GM20000 (cell line): ENCODE measurements at places on chromosomes 16 and 17.
A peak's percentile ranks its signal among the peaks of the same experiment; 100 is the strongest.

DNA sequence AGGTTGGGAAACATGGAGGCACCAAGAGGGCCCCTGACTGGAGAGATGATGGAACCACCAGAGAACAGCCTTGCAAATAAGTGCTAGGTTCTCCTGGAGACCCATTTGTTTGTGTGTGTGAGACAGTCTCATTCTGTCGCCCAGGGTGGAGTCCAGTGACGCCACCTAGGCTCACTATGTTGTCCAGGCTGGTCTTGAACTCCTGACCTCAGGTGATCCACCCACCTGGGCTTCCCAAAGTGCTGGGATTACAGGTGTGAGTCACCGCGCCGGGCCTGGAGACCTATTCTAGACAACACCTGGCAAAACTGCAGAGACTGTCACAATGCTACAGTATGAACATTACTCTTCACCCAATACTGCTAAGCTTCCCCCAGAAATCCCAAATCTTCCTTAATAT lies 1.5 kb downstream of the NPLOC4 start:
- no peak for DNase-seq

DNA sequence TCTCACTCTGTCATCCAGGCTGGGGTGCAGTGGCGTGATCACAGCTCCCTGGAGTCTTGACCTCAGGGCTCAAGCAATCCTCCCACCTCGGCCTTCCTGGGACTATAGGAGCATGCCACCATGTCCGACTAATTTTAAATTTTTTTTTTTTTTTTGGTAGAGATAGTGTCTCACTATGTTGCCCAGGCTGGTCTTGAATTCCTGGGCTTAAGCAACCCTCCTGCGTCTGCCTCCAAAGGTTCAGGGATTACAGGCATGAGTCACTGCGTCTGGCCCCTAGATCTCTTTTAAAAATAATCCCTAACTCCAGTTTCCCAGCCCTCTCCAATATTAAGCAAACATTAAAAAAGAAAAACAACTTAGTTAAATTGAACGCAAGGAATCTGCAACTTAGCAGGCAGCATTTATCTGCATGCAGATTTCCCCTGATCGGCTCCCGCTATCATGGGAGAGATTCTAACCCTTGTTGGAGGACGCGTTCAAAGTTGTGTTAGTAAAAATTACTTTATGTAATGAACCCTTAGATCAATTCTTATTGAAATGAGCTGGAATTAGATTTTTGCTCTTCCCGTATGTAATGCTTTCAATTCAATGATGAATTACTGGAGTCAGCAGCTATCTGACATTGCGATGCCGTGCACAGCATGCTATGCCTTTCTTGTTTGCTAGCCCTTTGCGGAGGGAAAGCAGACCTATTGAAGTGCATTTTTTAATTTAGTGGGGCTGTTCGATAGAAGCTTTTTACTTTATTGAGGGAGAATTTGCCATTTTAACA lies 171.7 kb downstream of the HAPSTR1 start:
- DNase-seq: no peak

DNA sequence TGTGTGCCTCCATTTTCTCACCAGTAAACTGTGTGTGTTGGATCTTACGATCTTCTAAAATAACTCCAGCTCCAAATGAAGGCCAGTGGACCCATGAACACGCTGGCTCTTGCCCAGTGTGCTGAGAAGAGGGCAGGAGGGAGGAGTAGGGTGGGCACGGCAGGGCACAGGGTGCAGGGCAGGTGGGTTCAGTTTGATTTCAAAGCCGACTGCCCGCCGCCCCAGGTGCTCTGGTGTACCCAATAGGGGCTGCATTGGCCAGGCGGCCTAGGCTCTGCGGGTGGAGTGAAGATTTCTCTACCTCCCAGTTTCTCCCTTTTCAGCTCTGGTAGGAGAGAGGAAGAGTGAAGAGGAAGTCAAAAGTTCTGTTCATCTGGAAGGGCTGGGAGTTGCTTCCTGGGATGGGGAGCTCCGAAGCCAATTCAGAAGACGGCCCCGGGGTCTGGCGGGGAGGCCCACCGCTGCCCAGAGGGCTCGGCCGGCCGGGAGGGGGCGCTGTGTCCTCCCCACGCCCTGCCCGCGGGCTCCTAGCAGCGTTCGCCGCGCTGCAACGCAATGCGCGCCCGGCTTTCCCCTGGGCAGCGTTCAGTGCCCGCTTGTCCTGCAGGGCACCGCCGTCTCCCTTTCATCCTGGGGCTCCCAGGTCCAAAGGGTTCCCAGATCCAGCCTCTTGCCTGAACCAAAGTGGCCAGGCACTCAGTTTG lies 1.1 kb upstream of the CRHR1 start:
- DNase-seq: peak; percentile 50

DNA sequence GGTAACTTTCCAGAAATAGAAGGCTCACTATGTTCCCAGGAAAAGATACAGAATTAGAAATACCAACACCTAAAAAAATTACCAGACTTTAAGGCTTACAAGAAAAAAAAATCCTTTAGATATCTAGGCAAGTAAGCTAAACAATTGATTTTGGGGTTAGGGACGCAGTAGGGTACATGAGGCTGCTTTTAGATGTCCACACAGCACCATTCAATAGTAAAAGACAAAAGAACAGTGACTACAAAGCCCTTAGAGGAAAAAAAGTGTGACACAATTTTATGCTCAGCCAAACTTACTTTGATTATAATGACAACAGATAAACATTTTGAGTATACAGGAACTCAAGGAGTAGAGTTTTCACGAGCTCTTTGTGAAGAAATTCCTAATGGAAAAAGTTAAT lies 29.9 kb downstream of the METTL16 start:
- no peak for DNase-seq

DNA sequence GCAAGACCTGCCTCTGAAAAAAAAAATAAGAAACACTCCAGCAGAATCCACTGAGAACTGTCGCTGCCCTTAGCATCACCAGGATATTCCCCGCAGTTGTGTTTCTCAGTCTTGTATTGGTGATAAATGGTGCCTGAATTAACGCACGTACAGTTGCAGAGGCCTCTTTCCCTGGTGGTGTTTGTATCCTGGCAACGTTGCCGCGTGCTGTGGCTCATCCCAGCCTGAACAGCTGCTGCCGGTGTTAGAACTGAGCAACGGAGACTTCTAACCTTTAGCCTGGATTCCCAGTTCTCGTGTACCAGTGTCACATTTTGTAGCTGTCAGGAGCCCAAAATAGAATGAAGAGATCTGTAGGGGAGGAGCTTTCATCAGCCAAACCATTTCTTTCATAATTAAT lies 4.8 kb downstream of the MLYCD start:
- no peak for DNase-seq

- DNase-seq: no peak
Observed at GRCh38 chr16:48413272-48413671, 28.1 kb upstream of the SIAH1 start.

GRCh38 chr17:5753421-5753820 lies 169.1 kb upstream of the NLRP1 start:
- no peak for DNase-seq

DNA sequence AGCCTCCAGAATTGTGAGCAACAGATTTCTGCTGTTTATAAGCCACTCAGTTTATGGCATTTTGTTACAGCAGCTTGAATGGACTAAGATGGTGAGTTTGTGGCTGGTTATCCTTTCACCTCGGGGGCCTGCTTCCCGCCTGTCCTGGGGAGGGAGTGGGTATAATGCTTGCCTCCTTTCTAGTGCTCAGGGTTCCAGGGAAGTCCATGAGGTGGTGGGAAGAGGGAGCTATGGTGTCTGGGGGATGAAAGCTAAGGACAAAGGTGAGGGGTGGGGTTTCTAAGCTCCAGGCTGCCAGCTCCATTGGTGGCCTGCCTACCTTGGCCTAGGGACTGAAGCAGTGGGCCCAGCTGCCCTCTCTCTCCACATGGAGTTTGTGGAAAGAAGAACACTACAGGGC lies 50.2 kb upstream of the SDK2 start:
- DNase-seq: no peak

DNA sequence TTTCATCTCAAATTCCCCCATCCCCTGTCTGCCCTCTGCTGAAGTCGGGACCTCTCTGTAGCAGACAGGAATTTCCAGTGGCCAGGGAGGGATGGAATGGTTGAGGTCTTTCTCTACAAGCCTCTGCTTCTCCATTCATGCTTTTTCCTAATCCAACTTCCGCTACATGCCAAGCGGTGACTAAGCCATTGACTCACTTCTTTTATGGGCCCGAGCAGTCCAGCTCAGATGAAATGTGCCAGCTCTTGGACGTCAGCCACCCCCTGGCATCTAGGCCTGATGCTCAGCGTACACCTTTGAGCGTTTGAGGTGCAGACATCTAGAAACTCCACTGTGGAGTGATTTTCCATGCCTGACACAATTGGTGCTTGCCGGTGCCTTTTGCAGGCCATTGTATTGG lies 40.7 kb upstream of the GPR139 start:
- DNase-seq: no peak

DNA sequence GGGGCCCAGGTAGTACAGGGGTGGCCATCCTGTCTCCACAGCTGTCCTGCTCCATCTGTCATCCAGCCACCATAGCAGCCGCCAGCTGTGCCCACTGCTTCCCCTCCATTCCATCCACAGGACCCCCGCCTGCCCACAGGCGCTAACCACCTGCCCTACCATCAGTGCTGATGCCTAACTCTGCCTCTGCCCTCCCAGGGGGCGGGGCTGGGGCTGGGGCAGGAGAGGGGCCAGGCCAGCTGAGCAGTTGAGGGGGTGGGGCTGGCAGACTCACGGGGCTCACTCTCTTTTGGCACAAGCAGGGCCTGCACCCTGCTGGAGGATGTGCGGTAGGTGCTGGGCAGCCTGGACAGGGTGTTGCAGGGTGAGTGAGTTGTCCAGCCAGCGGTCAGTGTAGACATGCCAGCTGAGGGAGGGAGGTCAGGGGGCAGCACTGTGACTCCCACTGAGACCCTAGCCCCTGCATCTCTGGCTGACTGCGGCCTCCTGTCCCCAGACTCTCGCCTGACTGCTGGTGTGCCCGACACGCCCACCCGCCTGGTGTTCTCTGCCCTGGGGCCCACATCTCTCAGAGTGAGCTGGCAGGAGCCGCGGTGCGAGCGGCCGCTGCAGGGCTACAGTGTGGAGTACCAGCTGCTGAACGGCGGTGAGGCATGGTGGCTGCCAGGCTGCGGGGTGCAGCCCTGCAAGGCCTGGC lies 9.6 kb downstream of the GALK1 start:
- DNase-seq: no peak

DNA sequence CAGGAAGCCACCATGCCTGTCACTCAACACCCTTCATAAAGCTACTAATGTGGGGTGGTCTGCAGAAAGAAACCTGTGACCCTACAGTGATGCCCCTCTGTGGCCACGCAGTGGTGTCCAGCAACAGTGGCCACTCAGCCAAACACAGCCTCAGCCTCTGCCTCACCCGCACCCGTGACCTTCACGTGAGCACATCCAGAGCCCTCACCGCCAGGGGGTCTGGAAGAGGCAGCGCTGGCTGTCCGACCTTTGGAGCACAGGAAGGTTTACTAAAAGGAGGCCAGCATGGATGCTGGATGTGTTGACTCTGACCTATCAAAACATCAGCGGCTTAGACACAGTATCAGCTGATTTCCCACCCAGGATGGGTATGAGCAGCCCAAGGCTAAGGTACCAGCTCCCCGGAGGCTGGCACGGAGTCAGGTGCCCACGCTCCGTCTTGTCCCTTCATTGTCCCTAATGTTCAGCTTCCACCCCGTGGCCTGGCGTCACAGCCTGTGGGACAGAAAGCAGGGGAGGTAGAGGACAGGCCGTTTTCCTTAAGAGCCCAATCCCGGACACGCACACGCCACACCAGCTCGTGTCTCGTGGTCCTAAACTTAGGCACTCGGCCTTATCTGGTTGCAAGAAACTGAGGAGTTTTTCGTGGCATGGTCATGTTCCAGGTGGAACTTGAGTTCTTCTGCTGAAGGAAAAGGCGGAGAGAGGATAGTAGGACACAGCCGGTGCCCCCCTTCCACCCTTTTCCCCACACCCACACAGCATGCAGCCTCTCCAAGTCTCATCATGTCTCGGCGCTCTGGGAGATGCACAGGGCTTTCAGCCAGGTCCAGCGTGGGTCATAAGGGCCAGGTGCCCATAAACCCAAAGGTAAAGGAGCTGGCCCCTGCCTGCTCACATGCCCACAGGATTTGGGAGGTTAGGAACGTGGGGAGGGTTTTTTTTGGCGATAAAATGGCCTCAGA lies 49.7 kb upstream of the ENDOV start:
- no peak for DNase-seq

- peak; percentile 51 for DNase-seq
Observed at GRCh38 chr16:86664522-86665318, 86.4 kb downstream of the FOXL1 start.

GRCh38 chr17:66576473-66576872 lies 258.4 kb upstream of the CACNG5 start:
- DNase-seq: no peak

DNA sequence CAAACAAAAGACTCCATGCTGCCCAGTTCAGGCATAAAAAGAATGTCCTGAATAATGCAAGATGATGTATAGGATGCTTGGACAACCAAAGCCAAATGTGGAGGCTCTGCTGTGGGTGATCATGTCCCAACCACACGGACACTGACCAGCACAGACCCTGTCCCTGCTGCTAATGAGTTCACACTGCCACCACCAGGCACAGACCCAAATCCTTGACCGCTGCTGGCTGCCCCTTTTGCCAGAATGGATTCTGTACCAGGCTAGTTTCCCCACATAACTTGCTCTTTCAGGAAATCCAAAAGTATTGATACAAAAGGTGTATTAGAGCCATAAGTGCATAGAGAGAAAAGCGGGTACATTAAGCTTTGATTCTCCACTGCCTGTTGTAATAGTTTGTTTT lies 60.9 kb downstream of the XYLT1 start:
- no peak for DNase-seq

- DNase-seq: no peak
Observed at GRCh38 chr17:56982312-56982711, 4.4 kb downstream of the SCPEP1 start.

- DNase-seq: no peak
Observed at GRCh38 chr17:17847726-17848125, 10.9 kb upstream of the SREBF1 start.

DNA sequence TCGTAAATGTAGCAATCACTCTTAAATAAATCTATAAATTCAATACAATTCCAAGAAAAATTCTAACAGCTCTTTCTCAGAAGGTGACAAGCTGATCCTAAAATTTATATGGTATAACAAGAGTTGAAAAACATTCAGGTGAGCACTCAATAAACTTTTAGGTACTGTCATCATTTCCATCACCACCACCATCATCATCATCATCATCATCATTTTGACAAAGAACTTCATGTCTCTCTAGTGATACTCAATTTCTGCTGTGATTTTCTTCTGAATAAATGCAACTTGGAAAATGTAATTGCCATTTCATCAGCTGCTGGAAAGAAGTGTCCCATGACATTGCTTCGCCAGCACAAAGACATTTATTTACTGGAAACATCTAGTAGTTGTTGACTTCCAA lies 222.9 kb upstream of the IRX5 start:
- DNase-seq: no peak
